NCI-H187 (cell line): ENCODE measurements at places on chromosomes 4 and X.

DNA sequence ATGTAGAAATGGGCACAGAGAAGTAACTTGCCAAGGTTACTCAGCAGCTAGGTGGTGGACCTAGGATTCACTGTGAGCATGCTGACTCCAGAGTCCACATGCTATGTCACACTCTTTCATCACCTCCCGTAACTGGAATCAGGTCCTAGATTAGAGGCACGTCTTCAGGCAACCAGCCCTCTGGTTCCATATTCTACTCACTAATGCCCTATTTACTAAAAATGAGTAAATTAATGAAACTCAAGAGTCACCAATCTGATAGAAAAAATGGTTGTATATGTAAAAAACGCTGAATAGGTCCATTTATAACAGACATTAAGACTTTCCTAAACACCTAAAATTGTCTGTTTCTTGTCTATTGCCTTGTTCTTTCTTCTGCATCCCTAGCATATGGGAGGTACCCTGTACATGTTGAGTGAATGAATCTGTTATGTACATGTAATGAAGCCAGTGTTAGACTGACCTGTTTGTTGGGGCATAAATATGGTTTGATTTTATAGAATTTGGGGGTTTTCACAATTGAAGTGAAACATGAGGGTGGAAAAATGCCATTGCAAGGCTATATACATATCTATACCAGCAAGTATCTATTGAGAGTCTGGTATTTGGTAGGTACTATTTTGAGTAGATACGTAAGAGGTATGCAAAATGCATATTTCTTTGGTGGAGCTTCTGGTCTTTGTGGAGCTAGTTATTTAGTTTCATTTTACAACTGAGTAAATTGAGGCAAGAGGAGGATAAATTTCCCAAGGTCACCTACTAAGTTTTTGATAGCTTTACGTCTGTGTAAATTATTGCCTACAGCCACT is 7.5 kb upstream of the RUFY3 start:
- DNase-seq: no peak

DNA sequence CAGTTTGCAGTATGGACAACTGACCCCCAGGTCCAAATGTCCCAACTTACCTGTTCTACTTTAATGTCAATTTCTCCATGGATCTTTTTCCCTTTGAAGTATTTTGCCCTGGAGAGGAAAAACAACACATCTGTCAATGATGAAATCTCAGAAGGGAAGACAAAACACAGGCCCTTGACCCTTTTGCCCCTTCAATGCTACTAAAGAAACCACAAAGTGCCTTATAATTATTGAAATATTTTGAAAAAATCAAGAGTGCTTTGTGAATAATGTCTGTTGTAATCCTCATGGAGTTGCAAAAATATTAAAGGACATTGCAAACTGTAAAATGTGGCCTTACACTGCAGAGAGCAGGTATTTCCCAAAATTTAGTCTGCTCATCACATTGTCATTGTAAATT is 12.6 kb downstream of the SYN1 start:
- no peak for DNase-seq

DNA sequence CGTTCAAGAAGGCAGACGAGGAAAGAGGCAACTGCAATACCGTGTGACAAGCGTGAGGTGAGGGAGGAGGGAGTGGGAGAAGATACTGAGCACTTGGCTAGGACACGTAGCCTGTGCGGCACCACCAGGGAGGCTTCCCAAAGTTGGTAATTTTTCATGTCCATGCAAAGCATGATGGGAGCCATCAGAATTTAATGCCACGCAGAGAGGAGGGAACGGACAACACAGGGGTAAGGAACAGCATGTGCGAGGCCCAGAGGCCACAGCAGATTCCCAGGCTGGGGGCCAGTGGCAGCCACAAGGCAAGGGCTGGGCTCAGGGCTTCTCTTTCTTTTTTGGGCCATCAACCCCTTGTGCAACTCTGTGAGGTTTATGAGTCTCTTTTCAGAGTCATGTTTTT is 11.0 kb upstream of the CLDN24 start:
- DNase-seq: no peak

GRCh38 chrX:139191286-139191685 is 339.3 kb upstream of the F9 start:
- no peak for DNase-seq

- no peak for DNase-seq
Observed at GRCh38 chr4:88729146-88729760, 31.6 kb upstream of the NAP1L5 start.

GRCh38 chr4:22129454-22130029 is 181.0 kb upstream of the KCNIP4 start:
- DNase-seq: no peak

GRCh38 chr4:129998436-129999150 is 902.6 kb downstream of the C4orf33 start:
- no peak for DNase-seq

DNA sequence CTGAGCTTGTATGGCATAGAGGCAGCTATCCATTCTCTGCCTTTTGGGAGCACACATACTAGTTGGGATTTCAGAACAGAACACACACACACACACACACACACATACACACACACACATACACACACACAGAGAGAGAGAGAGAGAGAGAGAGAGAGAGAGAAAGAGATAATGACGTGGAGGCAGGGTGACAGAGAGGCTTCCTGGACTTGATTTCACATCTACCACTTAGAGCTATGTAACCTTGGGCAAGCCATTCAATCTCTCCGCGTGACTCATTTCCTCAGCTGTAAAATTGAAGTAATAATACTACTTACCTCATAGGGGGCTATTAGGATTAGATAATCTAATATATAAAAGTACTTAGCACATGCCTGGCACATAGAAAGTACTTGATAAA is 12.3 kb upstream of the GRIA3 start:
- no peak for DNase-seq

DNA sequence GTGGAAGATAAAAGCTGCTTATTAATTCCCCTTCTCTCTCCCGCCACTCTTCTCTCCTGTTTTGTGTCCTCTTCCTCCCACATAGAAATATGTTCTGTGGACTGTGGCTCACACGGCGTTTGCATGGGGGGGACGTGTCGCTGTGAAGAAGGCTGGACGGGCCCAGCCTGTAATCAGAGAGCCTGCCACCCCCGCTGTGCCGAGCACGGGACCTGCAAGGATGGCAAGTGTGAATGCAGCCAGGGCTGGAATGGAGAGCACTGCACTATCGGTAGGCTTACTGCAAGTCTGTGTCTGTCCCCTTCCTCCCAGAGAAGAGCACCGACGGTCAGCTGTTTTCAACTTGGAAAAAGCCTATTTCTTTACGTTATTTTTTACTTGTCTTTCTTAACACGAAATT is 229.1 kb downstream of the DCTD start:
- no peak for DNase-seq

GRCh38 chr4:105601406-105601805 is 49.0 kb downstream of the ARHGEF38 start:
- DNase-seq: no peak

- no peak for DNase-seq
Observed at GRCh38 chrX:136766785-136767103, 14.0 kb downstream of the ARHGEF6 start.

DNA sequence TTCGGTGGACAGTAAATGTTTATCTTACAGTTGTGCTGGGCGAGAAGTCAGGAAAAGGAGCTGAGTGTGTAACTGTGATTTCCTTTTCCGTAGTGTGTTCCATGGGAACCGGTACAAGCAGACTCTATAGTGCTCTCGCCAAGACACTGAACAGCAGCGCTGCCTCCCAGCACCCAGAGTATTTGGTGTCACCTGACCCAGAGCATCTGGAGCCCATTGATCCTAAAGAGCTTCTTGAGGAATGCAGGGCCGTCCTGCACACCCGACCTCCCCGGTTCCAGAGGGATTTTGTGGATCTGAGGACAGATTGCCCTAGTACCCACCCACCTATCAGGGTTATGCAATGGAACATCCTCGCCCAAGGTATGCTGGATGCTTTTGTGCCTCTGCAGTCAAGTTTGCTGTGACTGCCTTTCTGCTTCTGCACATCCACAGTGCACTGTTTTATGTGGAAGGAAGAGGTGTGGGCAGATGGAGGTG is 27.4 kb downstream of the NOCT start:
- DNase-seq: no peak

DNA sequence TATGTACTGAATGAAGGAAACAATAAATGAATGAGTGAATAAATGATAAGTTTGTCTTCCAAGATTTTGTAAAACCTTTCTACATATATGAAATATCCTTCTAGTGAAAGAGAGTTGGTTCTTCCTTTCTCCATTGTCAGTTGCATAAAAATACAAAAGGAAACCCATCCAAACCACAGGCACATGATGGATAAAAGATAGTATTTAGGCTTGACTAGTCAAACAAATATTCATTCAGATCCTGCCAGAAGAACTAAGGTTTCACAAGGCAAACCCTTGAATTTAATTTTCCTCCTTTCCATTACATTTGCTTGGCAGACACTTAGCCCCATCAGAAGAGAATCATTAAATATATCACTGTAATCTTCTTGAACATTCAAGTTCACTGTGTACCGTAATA is 208.4 kb downstream of the COL25A1 start:
- no peak for DNase-seq

GRCh38 chrX:24777660-24778059 is 83.9 kb downstream of the POLA1 start:
- no peak for DNase-seq

- DNase-seq: no peak
Observed at GRCh38 chrX:69196666-69197065, 31.4 kb upstream of the PJA1 start.

DNA sequence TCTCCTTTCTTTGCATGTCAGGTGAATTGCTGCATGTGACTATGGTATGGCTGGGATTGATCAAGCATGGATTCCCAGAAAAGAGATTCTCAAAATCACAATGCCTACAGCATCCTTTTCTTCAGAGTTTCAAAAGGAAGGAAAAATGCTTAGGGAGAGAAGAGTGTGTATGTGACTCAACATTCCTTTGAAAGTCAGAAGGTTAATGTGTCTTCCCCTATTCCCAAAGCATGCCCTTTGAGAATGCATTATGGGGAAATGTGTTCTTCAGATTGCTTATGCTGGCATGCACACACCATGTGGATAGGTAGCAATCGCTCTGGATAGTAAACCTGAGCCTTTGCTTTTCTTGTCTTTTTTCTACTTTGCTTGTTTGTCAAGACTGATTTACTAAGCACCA is 78.5 kb downstream of the ELOVL6 start:
- DNase-seq: no peak

GRCh38 chr4:155684892-155685541 is 18.4 kb downstream of the GUCY1A1 start:
- DNase-seq: no peak
